Choroid plexus epithelial cell (primary cell): ENCODE measurements at places on chromosomes 11 and 22.

GRCh38 chr22:27752771-27753170, 48.8 kb downstream of the MN1 start:
- DNase-seq: no peak

GRCh38 chr11:41849250-41849649, 389.8 kb upstream of the LRRC4C start:
- DNase-seq: no peak

GRCh38 chr11:111975076-111975806, 38.1 kb downstream of the DIXDC1 start:
- no peak for DNase-seq

GRCh38 chr11:117875382-117876058, 938 bp downstream of the FXYD6 start:
- no peak for DNase-seq

GRCh38 chr11:58485961-58486360, 21.9 kb downstream of the OR5B21 start:
- DNase-seq: no peak

DNA sequence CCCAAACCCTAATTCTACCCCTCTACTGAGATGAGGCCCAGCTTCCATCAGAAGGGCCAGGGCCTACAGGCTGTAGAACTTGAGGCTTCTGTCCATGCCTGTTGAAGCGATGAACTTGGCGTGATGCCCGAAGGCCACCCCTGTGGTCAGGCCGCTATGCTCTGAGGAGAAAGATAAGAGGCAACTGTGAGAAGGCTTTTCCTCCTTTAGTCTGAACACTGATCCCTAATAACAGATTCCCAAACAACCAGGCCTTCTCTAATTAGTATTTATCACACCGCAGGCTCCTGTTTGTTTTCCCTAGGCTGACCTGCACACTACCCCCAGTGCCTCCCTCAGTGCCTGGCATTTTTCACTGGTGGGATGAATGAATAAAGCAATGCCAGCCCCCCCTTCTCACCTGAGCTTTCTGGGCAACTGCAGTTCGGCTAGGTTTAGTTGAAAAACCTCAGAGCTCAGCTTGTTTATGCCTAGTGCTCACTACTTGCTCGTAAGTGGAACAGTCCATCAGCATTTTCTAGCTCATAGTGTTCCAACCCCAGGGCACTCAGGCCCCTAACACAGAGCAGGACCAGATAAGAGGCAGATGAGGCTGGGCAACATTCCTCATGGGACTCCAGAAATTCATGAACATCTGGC, 15.2 kb downstream of the PRPF19 start:
- DNase-seq: peak; percentile 75

- DNase-seq: no peak
Observed at GRCh38 chr22:35064664-35065063, 1.3 kb upstream of the ISX start.

GRCh38 chr22:47573141-47573540, 810.7 kb downstream of the TBC1D22A start:
- DNase-seq: no peak

- DNase-seq: peak; percentile 84
Observed at GRCh38 chr11:128251140-128251539, 336.2 kb downstream of the ETS1 start.

DNA sequence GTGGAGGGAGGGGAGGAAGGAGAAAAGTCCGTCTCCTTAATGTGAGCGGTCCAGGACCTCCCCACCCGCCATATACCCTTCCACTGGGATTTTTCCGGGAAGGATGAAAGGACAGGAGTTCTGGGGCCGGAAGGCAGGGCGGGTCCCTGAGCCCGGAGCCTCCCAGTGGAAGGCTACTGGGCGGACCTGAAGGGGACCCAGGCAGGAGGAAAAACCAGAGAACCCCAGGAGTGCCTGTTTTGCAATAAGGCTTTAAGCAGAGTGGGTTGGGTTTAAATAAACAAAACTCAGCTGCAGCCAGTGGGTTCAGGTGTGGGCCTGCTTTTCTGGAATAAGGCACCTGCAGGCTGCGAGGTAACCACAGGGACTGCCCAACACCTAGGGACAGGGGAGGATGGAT, 1.7 kb upstream of the CELSR1 start:
- DNase-seq: no peak
